ENCODE measurements at places on chromosomes 4 and X. TPM values are rescaled to one million over a fixed set of nuclear protein-coding genes. Genes with fewer than 3 reads are reported as not detected.
A peak's percentile ranks its signal among the peaks of the same experiment; 100 is the strongest.

DNA sequence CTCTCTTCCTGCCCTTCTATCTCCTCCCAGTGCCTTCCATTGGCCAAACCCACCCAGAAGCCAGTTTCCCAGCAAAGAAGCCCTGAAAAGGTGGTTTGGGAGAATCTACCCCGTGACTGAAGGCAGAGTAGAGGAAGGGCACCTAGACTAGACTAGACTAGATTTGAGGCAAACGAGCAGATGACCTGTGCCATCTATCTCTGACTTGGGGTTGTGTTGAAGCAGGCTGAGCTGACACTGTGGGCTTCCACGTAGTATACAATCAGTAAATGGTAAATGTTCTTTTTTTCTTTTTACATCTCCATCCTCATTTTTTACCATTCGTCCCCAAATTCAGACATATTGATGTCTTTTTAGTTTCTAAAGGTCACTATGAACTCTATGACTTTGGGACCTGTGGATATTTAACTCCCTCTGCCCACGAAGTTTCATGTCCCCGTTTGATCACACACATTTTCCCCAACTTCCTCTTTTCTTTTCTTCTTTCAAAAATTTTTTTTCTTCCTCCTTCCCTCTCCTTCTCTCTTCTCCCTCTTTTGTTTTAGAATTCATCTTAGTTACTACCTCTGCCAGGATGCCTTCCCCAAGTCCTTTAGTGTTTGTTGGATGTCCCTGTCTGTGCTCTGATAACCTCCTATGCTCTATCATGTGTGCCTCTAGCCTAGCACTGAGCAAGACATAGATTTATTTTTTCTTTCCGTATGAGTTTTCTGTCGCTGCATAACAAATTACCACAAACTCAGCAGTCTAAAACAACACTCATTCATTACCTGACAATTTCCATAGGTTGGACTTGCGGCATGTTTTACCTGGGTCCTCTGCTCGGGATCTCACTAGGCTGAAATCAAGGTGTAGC is 6.2 kb upstream of the AFF1 start:
- DNase-seq, result no peak

DNA sequence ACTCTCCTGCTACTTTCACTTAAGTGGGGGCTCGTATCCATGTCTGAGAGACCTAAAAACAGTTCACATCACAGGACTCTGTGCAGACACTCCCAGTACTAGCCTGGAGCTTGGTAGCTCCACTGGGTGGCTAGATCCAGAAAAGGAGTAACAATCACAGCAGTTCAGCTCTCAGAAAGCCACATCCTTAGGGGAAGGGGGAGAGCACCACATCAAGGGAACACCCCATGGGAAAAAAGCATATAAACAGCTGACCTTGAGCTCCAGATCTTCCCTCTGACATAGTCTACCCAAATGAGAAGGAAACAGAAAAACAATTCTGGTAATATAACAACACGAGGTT is 175.8 kb downstream of the FAM13A start:
- DNase-seq, result no peak

UXT gene
- total RNA-seq, result 72.7 TPM

DNA sequence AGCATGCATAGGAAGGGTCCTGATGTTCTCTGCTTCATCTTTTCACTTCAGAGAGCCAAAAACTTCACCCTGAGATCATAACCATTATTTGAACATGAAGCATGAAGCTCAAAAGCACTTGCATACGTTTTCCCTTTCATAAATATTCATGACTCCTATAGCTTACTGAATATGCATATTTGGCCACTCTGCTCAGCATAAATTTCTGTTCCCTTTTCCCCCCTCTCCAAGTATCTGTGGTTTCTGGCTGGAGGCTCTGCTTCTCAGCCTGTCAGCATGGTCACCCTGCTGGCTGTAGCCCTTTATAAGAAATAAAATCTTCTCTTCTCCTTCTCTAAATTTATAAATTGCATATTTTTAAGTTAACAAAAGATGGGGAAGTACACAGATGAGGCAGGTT is 384.7 kb upstream of the AGA start:
- DNase-seq, result no peak

- DNase-seq, result no peak
These were observed 254.5 kb upstream of the VEGFC start for GRCh38 chr4:177047070-177047850.

- DNase-seq, result no peak
These were observed 51.0 kb upstream of the NHSL2 start for GRCh38 chrX:71859637-71860036.

- DNase-seq, result no peak
These were observed 253.5 kb upstream of the GATB start for GRCh38 chr4:152014280-152014679.

DNA sequence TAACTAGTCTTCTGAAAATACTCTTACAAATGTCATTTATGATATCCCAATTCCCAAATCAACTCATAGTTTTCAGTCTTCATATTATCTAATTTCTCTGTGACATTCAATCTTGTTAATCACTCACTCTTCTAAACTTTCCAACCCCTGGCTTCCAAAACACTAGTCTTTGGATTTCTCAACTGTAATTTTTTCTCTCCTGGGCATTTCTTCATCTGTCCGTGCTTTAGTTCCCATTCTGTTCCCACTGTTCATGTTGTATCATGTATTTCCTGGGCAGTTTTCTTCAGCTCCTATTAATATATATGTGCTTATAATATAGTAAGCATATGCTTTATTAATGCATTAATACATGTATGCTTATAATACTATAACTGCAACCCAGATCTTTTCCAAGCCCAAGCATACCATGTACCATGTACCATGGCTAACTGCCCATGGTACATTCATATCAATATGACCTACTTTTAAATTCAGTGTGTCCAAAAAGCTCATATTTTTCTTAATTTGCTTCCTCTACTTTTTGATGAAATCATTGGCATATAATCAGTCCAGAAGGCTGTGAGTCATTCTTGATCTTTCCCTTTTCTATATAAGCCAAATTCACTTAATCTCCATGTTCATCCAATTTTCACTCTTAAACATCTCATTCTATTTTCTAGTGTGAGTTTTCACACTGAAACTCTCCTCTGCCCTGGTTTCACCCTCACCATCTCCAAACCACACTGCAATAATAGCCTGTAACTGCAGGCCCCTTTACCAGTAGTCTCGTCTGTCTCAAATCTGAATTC is 21.3 kb upstream of the GK2 start:
- DNase-seq, result no peak

DNA sequence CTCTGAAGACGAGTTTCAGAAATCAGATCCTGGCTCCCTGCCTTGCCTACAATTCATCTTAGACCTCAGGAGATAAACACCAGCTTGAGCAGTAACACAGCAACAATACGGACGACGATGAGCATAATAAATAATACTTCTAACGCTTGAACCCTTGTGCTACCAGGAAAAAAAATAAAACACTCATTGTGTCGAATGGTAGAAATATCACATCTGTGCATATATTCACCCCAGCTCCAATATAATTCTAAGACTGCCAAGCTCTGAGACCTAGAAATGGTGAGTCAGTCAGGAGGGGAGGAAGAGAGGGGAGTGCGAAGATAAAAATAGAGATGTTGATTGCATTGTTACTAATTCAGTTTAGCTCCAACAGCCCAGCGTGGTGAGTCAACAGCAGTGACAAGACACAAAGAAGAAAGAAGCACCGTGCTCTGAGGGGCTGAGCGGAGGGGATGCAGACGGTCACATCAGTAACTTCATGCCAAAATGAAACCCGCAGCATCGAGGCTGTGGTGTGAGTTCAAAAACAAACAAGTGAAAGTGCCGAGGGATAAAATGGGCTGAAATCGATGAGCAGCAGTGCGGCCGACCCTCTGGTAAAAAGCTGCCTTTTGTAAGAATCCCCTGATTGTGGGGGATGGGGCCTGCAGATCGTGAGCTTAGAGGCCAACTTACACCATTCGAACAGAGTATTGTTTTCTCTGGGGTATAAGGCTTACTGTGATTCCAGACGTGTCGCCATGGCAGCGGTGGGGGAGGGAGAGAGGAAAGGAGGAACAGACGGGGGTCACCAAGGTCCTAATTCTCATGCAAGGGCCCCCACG is 150.4 kb downstream of the MGST2 start:
- no peak for DNase-seq

GRCh38 chr4:69239557-69240168 is 25.1 kb upstream of the UGT2B11 start:
- DNase-seq, result no peak

SLITRK4 gene
- total RNA-seq, result 2.1 TPM

UGT2B11 gene
- not detected for total RNA-seq

ARR3 gene
- not detected for total RNA-seq

DNA sequence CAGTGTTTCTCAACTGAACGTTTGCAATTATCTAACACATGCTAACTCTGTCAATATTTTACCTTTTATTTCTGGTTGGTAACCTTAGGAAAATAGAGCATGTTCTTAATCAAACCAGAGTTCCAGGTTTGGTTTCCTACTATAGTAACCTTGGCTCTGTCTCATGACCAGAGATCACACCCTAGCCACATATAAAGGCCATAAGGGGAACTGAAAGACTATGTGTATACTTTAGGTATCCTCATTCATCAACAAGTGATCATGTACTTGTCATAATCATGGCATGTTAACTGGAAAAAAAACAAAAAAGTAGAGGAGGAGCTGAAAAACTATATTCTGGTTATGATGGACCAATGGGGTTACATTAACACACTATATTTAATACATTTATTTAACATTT is 302.4 kb downstream of the TEX13A start:
- DNase-seq, result no peak

ANK2 gene
- 71.2 TPM for total RNA-seq

GRCh38 chrX:107076158-107076557 is 42.5 kb downstream of the RBM41 start:
- no peak for DNase-seq

GRCh38 chrX:46653482-46653881 is 79.9 kb downstream of the CHST7 start:
- DNase-seq, result no peak

DNA sequence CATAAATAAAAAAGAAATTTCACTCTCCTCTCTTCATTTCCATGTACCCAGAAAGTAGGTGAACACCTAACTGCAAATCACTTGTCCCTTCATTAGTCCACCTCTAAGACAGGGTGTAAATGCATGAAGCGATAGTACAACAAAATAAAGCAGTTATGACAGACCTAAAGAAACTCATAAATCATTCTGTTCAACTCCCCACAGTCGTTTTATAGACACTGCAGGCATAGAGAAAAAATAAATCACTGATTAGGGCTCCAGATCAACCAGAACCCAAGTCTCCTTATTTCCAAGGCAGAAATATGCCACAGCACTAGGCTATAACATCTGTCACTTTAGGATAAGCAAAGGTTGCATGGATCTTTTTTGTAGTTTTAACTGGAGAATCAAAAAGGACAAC is 3.0 kb downstream of the RASGEF1B start:
- DNase-seq, result no peak

DNA sequence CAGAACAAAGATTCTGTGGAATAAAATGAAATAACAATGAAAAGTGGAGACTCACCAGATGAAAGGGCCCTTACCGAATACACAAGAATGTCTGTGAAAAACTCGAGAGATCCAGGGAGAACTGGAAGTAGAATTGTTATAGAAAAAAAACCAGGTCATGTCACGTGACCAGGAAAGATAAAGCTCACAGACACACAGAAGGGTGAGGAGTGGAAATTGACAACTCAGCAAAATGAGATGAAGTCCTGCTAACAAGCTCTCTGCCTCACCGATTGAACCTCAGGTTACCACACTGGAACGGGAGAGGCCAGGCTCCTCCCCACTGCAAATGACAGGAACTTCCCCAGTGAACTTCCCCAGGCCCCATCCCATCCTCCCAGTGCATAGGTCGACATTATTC is 1618.0 kb upstream of the PCDH10 start:
- DNase-seq, result no peak

PNCK gene
- 3.5 TPM for total RNA-seq

DNA sequence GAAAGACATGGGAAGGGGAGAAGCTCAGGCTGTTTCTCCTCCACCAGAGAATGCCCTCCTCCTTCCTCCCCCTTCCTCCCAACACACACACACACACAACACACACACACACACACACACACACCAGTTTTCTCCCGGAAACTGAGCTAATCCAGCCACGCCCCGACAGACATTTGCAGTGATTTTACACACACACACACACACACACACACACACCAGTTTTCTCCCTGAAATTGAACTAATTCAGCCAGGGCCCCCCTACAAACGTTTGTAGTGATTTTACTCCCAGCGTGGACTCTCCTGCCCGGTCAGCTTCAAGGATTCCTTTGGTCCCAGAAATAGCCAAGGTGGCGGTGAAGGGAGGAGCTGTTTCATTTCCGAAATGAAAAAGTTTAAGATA is 32.9 kb upstream of the STX18 start:
- DNase-seq, result no peak

- DNase-seq, result no peak
These were observed 152.7 kb downstream of the ANTXR2 start for GRCh38 chr4:79920163-79920853.

DNA sequence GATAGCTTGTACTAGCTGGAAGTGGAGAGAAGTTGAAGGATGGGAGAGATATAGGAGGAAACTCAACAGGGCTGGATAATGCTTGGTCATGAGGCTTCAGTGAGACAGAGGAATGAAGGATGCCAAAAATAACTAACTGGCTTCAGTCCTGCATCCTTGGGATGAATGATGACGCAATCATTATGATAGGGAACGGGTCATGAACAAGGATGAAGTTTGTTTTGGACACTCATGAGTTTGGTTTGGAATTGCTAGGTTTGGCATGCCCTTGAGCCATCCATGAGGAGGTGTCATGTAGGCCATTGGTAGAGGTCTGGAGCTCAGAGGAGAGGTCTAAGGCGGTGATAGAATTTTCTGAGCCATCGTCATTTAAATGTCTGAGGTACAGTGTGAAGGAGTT is 160.0 kb upstream of the NHS start:
- no peak for DNase-seq

DNA sequence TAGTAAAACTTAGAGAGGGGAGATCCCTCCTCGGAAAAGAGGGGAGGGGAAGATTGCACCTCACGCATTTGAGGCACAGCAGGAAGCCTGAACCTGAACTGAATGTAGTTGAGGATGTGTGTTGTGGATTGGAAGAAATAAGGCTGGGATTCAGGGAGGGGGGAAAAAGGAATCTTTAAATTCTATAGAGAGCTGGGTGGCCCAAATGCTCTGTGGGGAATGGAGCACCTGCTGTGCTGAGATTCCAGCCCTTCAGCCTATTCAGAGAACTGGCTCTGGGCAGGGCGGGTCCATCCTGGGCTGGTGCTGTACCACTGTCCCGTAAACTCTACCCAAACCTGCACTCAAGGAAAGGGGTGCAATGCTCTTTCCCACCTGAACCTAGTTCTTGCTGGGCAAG is 4.1 kb downstream of the FOXO4 start:
- DNase-seq, result no peak

GRCh38 chr4:3419836-3420605 is 21.7 kb upstream of the HGFAC start:
- peak; percentile 41 for DNase-seq

GRCh38 chrX:22803353-22803752 is 196.4 kb upstream of the DDX53 start:
- DNase-seq, result no peak

DNA sequence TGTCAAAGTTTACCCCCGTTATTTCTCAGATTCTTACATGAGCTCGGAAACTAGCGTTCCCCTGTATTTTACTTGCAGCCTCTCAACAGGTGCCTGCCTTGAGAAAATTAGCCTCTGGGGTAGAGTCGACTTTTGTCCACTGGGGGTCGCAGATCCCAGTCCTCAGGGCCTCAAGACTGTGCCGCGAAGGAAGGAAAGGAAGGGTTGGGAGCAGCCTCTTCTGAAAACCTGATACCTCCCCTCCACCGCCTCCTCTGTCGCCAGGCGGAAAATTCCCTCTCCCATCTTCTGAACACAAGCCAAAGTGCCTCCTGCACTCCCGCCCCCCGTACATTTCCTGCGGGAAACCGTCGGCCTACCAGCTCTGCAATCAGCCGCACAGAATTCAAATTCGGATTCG is 44.4 kb upstream of the TMSB15B start:
- no peak for DNase-seq

Data from chondrocyte (in vitro differentiated cells).